ENCODE measurements at places on chromosomes 6 and 20.

DNA sequence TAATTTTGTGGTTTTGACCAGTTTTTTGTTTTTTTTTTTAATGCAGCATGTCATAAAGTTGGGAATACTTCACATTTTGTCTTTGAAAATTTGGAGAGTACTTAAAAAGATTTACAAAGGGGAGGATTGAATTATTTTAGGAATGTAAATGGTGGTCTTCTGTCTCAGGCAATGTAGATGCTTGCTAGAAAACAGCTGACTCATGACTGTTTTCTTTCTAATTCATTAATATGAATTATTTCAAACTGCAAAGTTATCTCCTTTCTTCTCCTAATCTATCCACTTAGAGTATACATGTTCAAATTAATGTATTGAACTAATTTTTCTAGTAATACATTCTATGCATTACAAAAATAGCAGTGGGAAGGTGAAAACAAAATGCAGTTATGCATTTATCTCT is 24.9 kb downstream of the HCRTR2 start:
- no peak for DNase-seq

DNA sequence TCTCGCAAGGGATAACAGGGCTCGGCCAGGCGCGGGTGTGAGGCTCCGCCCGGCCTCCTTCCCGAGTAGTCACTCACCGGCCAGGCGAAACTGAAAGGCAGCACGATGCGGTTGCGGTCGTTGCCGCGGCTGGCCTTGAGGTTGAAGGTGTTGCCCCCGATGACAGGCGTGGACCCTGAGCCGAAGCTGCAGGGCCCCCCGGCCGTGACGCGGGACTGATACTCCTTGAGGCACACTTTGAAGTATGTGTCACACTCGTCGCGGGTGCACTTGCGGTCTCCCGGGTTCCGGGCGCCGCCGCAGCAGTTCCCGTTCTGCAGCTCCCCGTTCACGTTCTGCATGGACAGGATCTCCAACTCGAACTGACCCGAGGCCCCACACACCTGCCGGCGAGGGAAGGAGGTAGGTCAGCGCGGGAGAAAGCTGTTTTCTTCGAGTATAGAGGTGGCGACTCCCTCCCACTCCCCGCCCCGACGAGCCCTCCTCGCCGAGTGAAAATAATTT is 1.1 kb downstream of the JAG1 start:
- DNase-seq: peak; percentile 64

GRCh38 chr20:35215066-35215956 is 11.2 kb upstream of the MMP24 start:
- no peak for DNase-seq

DNA sequence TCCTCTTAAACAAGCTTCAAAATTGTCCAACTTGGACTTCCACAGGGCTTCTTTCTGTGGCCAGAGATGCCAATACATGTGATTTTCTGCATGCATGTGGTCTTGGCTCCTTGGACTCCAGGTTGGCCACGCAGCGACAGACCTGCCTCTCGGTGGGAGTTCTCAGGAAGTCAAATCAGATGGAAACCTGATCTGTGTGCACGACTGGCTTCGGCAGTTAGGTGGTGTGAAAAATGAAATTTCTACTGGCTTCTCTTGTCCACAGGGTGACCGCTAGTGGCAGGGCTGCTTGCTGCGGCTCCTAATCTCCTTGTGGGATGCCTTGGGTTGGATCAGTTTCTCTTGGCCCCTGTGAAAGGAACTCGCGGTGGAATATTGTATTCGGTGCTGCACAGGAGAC is 57.3 kb downstream of the PHACTR3 start:
- no peak for DNase-seq

GRCh38 chr6:153503810-153504209 is 372.7 kb upstream of the RGS17 start:
- DNase-seq: peak; percentile 87

GRCh38 chr6:65231616-65232015 is 475.4 kb downstream of the EYS start:
- no peak for DNase-seq

GRCh38 chr6:113508249-113508648 is 348.9 kb upstream of the MARCKS start:
- no peak for DNase-seq

- DNase-seq: no peak
Measured at GRCh38 chr6:146805546-146806325, 207.0 kb downstream of the ADGB start.

- no peak for DNase-seq
Measured at GRCh38 chr20:9141921-9142320, 73.0 kb downstream of the PLCB4 start.

DNA sequence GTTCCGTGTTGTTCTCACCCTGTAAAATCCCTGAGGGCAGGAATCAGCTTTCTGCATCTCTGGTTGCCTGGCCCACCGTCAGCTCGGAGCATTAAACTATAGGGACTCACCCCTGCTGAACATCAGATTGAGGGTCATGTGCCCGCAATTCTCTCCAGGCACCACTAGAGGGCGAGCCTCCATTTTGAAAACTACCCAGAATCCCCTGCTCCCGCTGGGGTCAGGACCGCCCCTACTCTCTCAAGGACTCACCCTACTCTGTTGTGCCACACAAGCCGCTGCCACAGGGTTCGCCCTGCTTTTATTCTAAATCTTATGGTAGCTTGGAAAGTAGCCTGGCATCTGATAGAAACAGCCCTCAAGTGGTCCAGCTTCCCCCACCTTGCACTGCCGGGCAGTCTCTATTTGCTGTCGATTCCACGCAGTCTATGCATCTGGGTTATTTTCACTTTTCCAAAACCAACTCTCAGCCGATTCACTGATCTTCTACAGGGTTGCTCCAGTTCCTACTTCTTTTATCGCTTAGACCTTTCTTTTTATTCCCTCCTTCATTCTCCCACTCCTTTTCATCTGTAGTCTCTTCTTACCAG is 244.1 kb upstream of the QKI start:
- DNase-seq: peak; percentile 51

GRCh38 chr6:44232676-44233566 is 9.5 kb downstream of the SLC29A1 start:
- no peak for DNase-seq

- DNase-seq: no peak
Measured at GRCh38 chr20:10313215-10313614, 94.6 kb downstream of the SNAP25 start.

DNA sequence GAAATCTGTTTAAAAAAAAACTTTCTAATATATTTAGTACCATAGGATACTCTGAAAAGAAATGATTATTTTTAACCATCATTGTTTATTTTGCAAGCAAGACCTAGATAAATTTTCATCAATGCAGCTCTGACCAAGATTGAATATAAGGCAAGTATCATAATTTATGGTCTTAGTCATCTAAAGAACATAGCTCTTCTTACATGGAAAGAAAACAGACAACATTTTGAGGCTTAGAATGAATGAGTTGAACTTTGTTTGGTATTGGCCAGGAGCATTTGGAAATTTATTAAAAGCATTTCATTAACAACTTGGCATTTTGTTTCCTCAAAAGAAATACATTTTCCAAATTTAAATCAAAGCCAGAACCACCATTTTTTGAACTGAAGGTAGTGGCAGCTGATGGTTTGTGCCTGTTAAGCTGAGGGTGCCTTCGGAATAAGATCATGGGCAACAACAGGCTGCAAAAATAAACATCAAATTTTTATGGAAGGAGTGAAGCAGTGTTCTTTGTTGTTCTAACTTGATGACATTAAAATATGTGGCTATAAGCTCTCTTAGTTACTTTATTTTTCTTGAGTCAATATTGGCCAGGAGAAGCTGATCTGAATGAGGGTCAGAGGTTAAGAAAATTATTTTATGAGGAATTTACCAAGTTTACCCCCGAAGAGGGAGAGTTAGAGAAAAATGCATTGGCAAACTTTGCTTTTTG is 6.7 kb upstream of the ATXN1 start:
- no peak for DNase-seq

- DNase-seq: peak; percentile 37
Measured at GRCh38 chr6:100877851-100878250, 3.3 kb downstream of the ASCC3 start.

- no peak for DNase-seq
Measured at GRCh38 chr6:41675992-41676391, 37.7 kb downstream of the MDFI start.

DNA sequence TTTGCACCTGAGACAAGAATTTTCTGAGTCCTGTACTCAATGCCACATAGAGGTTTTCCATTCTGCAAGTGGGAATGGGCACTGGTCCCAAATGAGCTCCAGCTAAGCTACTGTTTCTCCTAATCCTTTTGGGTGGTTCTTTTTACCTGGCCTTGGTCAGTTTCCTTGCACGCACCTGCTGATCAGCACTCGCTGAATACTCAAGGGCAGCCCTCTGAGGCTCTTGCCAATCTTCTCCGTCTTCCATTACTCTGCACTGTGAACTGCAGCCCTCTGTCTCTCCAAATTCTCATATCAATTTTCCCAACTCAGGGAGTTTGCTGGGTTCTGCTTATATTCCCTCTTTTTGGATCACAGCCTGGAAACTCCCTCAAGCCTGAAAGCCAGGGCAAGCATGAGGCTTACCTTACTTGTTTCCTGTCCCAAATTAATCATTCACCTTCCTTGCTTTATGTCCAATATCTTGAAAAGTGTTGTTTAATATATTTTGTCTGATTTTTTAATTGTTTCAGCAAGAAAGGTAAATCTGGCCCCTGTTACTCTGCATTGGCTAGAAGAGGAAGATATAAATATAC is 138.0 kb upstream of the TBX18 start:
- DNase-seq: no peak

DNA sequence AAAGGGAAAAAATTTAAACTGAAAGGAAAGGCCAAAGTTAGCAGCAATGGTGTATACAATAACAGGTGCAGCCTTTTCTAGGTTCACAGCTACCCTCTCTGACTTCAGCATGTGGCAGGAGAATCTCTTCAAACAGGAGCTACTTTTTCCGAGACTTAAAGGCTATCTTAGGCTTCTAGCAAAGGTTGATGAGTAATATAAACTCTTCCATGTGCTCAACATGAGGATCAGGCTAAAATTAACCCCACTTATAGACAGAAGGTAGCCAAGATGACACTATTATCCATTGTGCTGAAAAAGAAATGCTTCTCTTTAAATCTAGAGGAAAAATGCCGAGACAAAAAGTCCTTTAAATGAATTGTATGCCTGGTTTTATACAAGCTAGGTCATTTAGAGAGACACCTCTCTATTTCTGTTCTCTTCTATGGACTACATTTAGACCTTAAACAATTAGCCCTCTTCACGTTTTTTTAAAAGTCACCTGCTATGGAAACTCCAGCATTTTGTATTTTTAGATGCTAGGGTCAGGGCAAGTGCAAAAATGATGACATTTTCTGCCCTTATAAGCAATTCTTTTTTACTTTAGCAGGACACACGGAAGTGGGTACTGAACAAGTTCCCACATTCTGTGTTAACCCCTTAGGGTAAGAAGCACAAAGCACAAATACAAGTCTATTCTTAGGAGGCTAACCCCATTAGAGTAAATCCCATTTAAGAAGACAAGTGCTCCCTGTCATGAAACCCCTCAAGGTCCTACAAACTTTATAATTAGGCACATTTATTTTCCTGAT is 216.8 kb upstream of the CITED2 start:
- no peak for DNase-seq

GRCh38 chr6:99338188-99338587 is 11.3 kb downstream of the FAXC start:
- DNase-seq: no peak

DNA sequence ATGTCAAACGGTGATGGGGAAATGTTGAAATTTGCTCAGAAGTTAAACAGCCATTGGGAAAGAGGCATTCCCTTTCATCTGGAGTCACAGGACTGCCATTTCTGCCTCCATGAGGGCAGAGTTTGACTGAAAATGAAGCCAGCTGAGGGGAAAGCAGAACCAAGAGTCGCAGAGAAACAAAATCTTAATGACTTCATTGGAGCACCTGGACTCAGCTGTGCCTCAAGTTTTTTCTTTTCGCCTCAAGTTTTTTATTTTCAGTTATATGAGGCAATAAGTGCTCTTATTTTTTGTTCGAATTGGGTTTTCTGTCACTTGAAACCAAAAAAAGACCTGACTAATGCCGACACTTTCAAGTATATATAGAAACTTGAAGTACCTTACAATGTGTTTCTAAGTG is 161.3 kb downstream of the PKHD1 start:
- no peak for DNase-seq

GRCh38 chr20:35739294-35740163 is 2.5 kb downstream of the RBM39 start:
- peak; percentile 28 for DNase-seq

DNA sequence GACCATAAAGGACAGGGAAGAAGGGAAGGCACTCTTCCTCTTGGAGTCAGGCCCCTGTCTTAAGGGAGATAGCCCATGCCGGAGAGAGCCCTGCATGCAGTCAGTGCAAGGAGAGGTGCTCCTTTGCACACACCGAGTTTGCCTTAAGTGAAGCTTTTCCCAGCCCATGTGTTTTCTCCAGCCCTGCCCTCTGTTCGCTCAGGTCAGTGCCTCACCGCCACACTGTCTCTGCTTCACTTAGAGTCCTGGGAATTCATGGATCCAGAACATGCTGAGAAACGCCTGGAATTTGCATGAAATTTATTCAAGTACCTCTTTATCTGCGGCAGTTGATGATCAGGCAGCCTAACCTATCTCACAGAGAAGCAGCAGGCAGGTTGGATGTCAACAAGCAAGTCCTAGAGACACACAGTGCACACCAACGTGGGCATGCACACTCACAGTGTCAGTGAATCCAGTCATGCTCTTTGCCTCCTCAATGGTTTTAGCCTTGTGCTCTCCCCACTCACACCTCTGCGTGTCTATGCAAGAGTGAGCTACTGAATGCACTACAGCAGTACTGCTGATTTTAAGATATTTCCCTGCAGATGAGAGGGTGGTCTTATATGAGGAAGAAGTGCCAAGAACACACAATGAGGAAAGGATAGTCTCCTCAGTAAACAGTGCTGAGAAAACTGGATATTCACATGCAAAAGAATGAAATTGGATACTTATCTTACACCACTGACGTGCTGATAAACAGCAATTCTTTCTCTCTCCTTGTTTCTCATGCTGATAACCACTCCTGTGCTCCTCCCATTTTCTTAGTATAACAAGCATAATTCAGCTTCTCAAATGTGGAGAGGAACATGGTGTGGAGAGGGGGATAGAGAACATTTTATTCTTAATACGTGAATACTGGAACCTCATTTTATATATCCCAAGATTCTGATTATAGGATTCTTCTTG is 295.1 kb upstream of the CDYL start:
- peak; percentile 39 for DNase-seq

Measured in GM23338 (cell line).